H4 (cell line): ENCODE measurements at places on chromosomes 2 and 18. TPM values are rescaled to one million over a fixed set of nuclear protein-coding genes. Genes with fewer than 3 reads are reported as not detected.

Gene INPP5D
- 0.46 TPM in 1 of 2 replicates, not detected in the other for total RNA-seq

DNA sequence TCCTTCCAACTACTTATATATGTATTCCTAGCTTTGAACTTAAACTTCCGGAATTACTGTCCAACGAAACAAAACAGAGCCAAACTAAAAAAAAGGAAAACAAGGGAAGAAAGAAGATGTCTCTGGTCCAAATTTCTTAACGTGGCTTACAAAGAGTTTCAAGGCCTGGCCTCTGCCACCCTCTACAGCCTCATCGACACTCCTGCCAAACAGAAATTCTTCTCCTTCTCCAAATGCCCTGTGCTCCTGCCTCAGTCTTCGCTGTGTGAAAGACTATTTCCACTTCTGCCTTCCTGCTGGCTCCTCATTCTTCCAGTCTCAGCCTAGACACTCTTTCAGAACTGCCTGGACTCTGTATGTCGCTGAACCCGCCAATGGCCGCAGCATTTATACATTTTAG is 249.2 kb downstream of the TXNL1 start:
- DNase-seq = no peak

DNA sequence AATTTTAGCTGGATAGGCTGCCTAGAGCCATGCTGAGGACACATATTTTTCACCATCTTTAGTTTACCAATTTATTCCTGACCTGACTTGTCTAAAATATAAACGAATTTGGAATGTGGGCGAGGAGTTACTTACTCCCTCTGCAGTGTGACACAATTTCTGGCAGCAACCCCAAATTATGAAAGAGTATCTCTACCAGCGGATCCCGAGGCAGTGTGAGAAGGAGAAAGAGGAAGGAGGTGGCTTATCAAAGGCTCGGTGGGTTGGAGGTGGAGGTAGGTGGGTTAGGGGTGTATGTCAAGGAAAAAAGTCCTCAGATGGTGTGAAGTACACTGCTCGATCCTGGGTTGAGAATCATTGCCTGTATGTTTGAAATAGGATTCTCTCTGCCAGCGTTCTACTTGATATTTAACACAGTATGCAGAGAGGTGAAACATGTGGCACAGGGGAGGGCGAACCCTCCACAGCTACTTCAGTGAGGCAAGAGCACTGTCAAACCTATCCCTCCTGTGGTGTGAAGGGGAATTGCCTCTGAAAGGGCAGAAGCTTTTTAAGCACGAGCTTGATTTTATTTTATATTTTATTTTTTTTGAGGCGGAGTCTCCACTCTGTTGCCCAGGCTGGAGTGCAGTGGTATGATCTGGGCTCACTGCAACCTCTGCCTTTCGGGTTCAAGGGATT is 76.0 kb downstream of the RFTN2 start:
- DNase-seq = peak; percentile 27

DNA sequence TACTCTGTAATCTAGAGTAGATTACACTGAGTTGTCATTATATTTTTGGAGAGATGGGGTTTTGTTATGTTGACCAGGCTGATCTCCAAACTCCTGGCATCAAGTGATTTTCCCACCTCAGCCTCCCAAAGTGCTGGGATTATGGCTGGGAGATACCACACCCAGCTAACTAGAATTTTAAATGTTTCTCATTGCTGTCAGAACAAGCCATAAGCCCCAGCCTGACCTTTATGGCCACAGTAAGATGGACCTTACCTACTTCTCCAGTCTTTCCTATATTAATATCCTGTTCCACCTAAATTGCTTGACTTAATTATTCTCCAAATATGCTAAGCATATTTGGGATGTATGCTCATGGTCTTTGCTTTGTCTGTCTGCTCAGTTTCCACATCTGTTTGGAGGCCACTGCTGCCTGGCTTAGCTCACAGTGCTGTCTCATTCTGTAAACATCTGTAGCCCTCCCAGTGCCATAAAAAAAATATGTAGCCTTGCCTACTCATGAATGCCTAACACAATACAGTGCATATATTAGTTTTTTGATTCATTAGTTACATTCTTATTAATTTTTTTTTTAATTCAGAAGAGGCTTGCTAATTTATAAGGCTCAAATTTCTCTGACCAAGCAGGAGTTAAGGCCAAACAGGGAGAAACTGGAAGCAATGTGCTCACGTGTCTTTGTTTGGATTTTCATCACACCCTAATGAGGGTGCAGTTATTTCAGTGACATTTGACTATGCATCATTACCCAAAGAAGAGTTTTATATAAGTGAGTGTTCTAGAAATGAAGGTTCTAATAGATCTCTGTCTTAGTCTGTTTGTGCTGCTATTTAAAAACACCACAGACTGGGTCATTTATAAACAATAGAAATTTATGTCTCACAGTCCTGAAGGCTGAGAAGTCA is 45.3 kb upstream of the PSME4 start:
- peak; percentile 11 for DNase-seq
